ENCODE measurements at places on chromosomes 2 and 18.

GRCh38 chr2:222561817-222562645, 93.9 kb downstream of the FARSB start:
- DNase-seq, result peak; percentile 29

GRCh38 chr2:233855345-233855744, 1.0 kb upstream of the HJURP start:
- DNase-seq, result no peak

- DNase-seq, result no peak
Observed at GRCh38 chr2:167181688-167182087, 293.4 kb downstream of the XIRP2 start.

DNA sequence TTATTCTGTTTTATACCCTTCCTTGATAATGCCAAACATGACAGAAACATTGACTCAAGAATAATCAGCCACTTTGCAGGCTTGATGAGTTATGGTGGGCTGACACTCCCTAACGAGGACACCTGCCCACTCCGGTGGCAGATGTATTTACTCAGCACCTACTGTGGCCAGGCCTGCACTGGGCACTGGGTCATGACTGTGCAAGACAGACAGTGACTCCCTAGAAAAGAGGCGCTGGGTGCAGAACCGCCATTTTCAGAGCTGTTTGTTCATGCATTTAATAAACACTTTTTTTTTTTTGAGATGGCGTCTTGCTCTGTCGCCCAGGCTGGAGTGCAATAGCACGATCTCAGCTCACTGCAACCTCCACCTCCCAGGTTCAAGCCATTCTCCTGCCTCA, 32.5 kb downstream of the SNED1 start:
- no peak for DNase-seq

GRCh38 chr18:57915865-57916582, 112.9 kb upstream of the ATP8B1 start:
- peak; percentile 17 for DNase-seq

DNA sequence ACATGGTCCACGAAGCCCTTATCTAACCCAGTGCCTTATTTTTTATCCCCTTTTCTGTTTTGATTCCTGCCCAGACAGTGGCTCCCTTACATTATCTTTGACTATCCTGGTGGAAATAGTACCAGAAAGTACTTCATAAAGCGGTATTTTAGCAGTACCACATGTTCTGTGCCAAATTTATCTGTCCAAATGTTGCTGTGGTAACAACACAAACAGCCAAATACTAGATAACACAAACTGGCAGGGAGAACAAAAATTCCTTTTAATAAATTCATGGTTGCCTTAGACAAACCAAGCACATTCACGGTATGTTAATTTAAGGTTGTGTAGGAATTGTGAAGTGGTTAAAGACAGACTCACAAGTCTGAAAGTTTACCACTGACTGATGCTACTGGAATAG, 187.9 kb upstream of the LHCGR start:
- DNase-seq, result no peak

DNA sequence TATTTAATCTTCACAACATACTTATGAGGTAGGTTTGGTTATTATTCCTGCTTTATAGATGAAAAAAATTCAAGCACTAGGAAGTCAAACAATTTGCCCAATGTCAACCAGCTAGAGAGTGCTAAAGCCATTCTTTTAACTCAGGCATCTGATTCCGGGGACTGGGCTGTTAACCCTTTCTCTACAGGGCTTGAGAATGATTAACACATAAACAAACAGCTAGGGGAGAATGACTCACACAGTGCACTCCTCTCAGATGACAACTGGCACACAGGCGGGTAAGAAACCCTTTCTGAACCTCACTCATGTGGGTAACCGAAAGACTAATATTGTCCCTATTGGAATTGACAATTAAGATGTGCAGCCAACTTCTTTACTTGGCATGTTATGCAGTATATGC, 86.3 kb upstream of the FSHR start:
- DNase-seq, result no peak

GRCh38 chr2:219010162-219010756, 17.0 kb upstream of the CRYBA2 start:
- DNase-seq, result peak; percentile 43

GRCh38 chr2:206846981-206847834, 81.8 kb downstream of the FASTKD2 start:
- no peak for DNase-seq

- no peak for DNase-seq
Observed at GRCh38 chr2:78120275-78120674, 598.1 kb upstream of the LRRTM4 start.

DNA sequence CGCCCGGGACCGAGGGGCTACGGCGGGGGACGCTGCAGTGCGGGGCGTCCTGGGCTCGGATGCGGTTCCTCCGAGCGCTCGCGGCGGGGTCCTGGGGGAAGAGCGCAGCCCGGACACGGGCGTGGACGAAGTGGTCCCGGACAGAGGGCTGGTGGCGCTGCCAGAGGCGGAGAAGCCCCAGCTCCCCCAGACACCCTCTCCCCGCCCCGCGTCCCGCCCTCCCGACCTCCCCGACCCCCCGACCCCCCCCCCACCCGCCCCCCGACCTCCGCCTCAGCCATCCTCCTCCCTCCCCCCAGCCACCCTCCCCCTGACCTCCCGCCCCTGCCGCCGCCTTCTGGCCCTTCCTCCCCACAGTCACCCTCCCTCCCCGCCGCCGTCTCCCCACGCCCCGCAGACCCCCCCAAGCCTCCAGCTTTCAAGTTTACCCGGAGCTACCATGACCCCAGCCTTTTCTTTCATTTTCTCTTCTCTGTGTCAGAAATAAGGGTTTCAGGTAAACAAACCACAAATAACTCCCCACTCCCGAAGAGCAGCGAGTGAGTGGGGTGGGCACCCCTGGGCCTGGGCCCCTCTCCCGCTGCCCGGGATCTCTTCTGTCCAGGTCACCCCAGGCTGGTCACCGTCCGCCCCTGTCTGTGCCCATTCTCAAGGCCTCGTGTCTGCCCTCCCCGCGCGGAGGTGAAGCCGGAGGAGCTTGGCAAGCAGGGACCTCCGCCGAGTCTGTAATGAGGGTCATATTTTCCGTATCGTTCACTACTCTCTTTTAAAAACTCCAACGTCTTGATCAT, 5.1 kb downstream of the NFATC1 start:
- peak; percentile 75 for DNase-seq

DNA sequence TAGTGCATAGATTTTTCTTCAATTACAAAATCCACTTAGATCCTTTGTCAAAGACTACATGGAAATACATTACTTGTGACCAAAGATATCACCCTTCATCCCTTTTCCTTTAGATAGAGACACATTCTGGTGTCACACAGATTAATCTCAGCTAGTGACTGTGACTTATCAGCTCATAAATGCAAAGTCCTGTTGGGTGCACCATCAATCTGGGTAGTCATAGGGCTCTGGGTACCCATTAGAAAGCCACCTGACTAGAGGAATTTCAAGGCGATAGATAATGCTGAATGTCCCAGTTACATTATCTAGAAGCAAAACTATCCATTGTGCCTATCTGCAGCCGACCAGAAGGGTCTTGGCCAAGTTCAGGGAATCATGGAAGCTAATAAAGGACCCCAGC, 2.6 kb upstream of the APOB start:
- no peak for DNase-seq

GRCh38 chr2:209988010-209988409, 14.4 kb upstream of the RPE start:
- no peak for DNase-seq

- no peak for DNase-seq
Observed at GRCh38 chr2:9097239-9097638, 93.8 kb upstream of the MBOAT2 start.

- no peak for DNase-seq
Observed at GRCh38 chr2:106353676-106354075, 114.5 kb downstream of the RGPD3 start.

DNA sequence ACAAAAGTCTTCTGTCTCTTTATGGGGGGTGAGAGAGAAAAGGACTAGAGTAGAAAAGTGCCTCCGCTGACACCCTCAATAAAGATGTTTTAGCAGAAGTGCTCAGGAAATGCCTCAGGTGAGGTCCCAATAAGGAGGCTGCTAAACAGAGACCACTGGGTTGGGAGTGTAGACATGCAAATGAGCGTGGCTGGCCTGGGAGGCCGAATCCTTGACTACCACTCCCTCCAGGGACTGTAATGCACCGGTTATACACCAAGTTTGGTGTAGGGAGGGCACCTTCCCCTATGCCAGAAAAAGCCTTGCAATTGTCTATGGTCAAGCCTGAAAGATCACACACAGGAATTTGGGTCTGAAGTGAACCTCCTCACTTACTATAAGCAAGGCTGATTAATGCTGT, 1.8 kb downstream of the TMX3 start:
- DNase-seq, result no peak

DNA sequence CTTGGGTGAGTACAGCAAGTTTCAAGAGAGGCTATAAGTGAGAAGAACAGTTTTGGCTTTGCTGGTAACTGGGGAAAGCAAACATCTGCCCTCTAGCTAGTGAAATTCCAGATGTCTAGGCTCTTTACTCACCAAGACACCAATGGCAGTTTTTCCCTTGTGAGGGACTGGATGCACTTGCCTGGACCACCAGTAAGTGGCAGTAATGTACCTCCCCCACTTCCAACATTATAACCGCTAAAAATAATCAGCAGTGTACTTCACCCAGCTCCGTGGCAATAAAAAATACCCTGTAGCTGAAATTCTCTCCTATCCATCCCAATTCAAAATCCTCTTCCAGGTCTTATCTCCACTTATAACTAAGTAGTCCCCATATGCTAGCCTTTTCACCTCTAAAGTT, 383.9 kb downstream of the ARHGAP15 start:
- DNase-seq, result peak; percentile 11

- peak; percentile 32 for DNase-seq
Observed at GRCh38 chr2:150485114-150485870, 2.2 kb downstream of the RND3 start.

- no peak for DNase-seq
Observed at GRCh38 chr2:28661589-28662001, 90.0 kb upstream of the PPP1CB start.

GRCh38 chr2:121076885-121077549, 208.0 kb downstream of the TFCP2L1 start:
- DNase-seq, result peak; percentile 83

- no peak for DNase-seq
Observed at GRCh38 chr2:217361483-217361880, 501.6 kb upstream of the TNP1 start.

- DNase-seq, result no peak
Observed at GRCh38 chr18:48963586-48964470, 13.1 kb upstream of the SMAD7 start.

DNA sequence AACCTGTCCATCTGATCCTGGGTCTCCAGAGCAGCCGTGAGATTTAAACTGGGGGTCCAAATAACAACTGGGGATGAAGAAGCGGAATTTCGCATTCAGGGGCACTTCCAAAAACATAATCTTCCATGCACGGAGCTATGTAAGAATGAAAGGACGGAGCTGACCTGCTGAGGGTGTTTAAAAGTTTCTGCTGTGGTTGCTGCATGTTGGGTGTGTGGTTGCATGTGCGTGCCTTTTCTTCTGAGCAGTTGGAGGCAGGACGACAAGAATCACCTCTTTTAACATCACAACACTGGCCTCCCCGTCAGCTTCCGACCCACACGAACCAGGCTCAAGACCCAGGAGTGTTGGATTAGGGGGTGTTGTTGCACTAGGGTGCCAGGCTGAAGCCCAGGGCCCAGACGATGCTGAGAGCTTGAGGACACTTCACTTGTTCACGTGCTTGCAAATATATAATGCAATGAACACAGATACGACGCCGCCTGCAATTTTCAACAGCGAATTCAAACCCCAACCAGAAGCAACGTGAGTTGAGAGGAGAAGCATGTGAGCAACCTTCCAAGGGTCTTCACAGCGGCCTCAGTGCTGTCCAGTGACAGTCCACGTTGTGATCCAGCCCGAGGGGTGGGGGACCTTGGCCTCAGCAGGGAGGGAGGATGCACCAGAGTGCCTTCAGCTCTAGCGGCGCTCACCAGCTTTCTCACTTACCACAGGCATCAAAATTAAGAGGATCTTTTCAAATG, 76.0 kb upstream of the SALL3 start:
- no peak for DNase-seq

DNA sequence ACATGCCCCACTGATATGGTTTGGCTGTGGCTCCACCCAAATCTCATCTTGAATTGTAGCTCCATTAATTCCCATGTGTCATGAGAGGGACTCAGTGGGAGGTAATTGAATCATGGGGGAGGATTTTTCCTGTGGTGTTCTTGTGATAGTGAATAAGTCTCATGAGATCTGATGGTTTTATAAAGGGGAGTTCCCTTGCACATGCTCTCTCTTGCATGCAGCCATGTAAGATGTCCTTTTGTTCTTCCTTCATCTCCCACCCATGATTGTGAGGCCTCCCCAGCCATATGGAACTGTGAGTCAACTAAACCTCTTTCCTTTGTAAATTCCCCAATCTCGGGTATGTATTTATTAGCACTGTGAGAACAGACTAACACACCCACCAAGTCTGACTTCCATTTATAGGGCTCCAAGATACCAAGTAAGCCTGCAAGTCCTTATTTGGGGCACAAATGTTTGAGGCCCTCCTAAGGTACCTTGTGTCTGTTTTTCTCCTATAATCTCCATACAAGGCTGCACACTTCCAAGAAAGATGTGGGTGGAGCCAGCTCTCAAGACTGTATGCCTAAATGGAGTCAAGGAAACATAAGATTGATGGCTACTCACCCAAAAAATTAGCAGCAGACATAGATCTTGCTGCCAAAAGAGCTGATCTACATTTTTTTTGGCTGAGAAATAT, 364.7 kb downstream of the TXNL1 start:
- DNase-seq, result no peak

DNA sequence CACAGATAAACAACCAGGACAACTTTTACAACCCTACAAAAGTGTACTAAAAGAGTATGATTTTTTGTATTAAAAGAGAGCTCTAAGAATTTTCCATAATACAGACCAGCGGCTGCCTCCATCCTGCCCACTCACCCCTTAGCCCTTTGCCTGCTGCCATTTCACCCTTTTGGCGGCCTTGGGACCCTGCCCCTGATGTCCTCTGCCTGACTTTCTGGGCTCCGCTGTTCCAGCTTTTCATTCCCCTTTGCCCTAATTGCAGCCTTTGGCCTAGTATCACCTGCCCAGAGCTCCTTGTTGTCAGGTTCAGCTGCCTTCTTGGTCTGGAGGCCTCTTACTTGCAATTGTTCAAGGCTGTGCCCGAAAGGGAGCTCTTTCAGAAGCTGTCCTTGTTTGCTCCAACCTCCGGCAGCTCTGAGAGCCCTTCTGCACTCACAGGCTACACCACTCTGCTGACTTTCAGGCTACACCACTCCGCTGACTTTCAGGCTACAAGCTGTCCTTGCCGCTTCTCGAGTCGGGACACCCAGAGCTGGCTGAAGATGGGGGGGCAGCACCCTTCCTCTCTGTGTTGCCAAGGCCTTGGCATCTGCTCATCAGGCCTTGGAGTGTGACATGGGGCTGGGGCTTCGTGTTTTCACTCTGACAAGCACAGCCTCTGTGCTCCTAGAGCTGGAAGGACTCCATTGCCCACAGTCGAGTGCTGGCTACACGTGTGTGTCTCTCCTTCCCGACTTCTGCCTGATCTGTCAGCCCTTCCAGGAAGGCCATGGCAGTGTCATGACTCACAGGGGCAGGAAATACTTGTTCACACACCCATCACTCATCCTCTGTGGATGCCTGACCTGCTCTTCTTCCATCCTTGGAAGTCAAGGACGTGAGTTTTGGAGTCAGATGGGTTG, 43.1 kb upstream of the HDAC4 start:
- DNase-seq, result no peak

- DNase-seq, result no peak
Observed at GRCh38 chr18:21769206-21769605, 28.6 kb downstream of the MIB1 start.

- no peak for DNase-seq
Observed at GRCh38 chr2:104825124-104825865, 28.6 kb upstream of the POU3F3 start.

Measured in stimulated activated CD4-positive, alpha-beta T cell treated with anti-CD3 and anti-CD28 coated beads, Interleukin-15, amount 100 ng/mL, for 24 hours (primary cell).